ENCODE measurements at places on chromosomes 2 and 18. TPM values are rescaled to one million over a fixed set of nuclear protein-coding genes. Genes with fewer than 3 reads are reported as not detected.

- DNase-seq: peak; percentile 55
Measured at GRCh38 chr2:181742922-181743722, 62.8 kb upstream of the NEUROD1 start.

- DNase-seq: no peak
Measured at GRCh38 chr2:86011449-86011941, 94.2 kb downstream of the POLR1A start.

- DNase-seq: no peak
Measured at GRCh38 chr2:149908726-149909683, 321.4 kb upstream of the MMADHC start.

- DNase-seq: no peak
Measured at GRCh38 chr18:80033181-80034067, 810 bp upstream of the RBFA start.

GRCh38 chr18:8754995-8755960 is 49.9 kb downstream of the MTCL1 start:
- peak; percentile 65 for DNase-seq

Gene SUMO1
- polyA plus RNA-seq: 70.9 TPM

Gene CDK15
- 3.1 TPM for polyA plus RNA-seq

Gene GPBAR1
- polyA plus RNA-seq: 0.03 TPM

DNA sequence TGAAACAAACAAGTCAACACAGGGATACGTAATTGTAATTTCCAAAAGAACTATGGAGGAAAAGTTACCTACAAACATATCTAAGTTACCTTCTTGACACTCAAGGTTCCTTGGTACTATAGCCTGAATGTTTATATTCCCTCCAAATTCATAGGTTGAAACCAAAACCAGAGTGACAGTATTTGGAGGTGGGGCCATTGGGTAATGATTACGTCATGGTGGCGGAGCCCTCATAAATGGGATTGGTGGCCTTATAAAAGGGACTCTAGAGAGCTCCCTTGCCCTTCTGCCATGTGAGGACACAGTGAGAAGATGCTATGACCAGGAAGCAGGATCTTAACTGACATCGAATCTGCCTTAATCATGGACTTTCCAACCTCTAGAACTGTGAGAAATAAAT is 87.3 kb downstream of the PMAIP1 start:
- no peak for DNase-seq

GRCh38 chr2:175062787-175063585 is 57.8 kb upstream of the CHN1 start:
- peak; percentile 16 for DNase-seq

Gene PTH2R
- polyA plus RNA-seq: not detected

DNA sequence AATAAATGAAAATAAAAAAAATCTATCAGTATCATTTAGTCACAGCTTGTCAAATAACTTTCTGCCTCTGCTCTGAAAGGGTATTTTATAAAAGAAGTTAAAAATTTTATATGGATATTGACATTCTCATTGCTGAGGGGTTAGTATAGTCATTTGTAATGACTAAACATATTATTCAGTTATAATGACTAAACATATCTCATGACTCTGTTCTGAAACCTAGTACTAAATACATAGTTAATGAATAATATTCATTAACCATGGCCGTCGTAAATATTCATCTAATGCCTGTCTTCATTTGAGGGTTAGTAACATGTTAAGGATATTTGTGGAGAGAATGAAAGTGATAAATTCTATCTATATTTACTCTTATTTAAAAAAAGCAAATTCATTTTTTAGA is 69.1 kb upstream of the MAP4K3 start:
- DNase-seq: no peak

Gene SCG2
- polyA plus RNA-seq: 0.16 TPM

DNA sequence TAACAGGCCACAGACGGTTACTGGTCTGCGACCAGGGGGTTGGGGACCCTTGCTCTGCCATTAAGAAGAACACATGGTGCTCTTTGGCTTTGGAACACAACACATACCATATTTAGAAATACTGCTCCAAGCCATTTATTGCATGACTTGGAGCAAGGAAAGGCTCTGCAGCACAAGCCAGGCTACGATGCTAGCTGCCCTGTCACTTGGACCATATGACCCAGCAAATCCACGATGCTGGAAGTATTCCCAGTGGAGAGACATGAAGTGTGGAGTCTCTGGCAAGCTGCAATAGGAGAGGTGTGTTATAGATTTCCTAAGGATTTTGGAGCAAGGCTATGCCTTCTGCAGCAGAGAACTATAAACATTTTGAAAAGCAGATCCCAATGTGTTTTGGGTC is 171.2 kb downstream of the HAUS1 start:
- no peak for DNase-seq

Gene CXCR1
- 1.4 TPM for polyA plus RNA-seq

- DNase-seq: no peak
Measured at GRCh38 chr18:9884532-9885140, 1.1 kb upstream of the TXNDC2 start.

DNA sequence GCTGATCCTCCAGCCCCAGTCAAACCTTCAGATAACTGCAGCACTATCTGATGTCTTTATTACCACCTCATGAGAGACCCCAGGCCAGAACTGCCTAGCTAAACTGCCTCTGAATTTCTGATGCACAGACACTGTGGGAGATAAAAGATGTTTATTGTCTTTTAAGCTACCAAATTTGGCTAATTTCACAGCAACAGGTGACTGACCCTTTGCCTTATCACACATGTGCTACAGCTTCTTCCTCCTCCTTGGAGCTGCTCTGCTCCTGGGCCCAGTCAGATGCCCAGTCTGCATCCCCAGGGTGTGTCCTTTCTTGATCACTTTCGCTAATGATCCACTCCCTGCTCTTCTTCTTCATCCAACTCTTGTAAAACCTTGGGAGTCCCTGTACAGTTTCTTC is 19.6 kb upstream of the ACOXL start:
- DNase-seq: no peak

GRCh38 chr2:222544661-222545060 is 111.2 kb downstream of the FARSB start:
- DNase-seq: no peak

- no peak for DNase-seq
Measured at GRCh38 chr2:226581004-226581403, 218.6 kb downstream of the IRS1 start.

GRCh38 chr2:47222826-47223554 is 67.9 kb upstream of the STPG4 start:
- DNase-seq: no peak

DNA sequence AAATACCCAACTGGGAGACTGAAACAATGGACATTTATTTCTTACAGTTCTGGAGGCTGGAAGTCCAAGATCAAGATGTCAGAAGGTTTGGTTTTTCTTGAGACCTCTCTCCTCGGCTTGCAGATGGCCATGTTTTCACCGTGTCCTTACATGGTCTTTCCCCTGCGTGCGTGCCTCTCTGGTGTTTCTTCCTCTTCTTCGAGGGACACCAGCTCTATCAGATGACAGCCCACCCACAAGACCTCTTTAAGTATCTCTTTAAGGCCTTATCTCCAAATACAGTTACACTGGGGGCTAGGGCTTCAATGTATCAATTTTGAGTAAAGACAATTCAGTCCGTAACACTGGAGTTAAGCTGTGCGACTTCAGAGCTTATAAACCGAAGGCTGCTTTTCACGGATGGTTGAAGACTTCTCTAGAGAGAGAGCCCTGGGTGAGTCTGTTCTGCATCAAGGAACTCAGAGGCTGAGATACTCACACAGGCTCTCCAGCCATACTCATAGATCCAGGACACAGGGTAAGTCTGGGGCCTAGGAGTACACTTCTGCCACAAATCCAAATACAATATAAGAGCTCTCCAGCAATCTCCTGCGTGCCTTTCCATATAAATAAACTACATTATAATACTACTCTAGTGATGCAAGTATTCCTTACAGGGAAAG is 339.9 kb upstream of the PKDCC start:
- DNase-seq: no peak

- peak; percentile 57 for DNase-seq
Measured at GRCh38 chr2:75587954-75588587, 27.3 kb upstream of the EVA1A start.

DNA sequence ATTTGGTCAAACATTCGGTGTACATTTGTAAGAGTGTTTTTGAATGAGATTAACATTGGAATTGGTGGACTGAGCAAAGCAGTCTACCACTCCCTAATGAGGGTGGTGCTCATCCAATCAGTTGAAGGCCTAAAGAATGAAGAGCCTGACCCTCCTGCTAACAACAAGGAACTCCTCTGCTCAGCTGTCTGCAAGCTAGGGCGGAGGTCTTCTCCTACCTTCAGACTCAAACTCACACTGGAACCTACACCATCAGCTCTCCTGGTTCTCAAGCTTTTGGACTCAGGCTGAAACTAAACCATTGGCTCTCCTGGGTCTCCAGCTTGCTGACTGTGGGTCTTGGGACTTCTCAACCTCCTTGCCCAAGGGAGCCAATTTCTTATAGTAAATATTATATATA is 55.5 kb upstream of the NPAS2 start:
- no peak for DNase-seq

DNA sequence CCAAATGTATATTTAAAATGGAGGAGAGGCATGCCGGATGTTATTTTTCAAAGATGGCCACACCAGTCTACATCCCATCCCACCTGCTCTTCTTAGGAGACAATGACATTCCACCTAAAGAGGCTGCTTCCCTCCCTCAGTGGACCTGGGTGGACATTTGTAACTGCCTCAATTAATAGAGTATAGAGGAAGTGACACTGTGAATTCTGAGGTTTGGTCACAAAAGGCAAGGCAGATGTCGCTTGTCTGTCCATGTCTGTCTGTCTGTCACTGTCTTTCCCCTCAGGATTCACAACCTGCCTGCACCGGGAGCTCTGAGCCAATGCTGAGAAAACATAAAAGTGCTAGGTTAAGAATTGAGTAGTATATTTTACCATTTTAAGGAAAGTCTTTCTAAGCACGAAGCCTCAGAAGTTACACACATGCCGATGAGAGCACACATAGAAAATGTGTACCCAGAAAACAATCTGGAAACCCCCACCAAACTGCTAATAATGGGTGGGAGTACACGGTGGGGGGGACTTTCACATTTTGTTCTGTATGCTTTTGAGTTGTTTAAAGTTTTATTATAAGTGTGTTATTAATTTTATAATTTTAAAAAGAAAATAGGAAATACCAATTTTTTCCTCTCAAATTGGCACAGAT is 21.0 kb downstream of the MIB1 start:
- no peak for DNase-seq

GRCh38 chr2:174334781-174335251 is at the start of gene SP9:
Gene SP9 (plus strand): TSS chr2:174334954. CDS start chr2:174335093, 139 bp downstream.
- no peak for DNase-seq

DNA sequence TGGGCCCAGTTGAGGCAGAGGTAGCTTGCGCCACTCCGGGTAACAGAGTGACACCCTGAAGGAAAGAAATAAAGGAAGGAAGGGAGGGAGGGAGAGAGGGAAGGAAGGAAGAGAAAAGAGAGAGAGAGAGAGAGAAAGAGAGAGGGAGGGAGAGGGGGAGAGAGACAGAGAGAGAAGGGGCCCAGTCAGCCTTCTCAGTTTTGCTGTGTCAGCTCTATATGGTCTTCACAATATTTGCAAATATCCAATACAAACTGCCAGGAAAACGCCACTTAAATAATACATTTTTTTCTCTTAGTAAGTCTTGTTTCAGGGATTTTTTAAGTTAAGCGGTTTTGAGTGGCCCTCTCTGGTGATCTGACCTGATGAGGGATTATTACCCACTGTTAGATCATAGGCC is 5.6 kb upstream of the CHMP1B start:
- DNase-seq: no peak

Gene SERPINB4
- 1.3 TPM for polyA plus RNA-seq

Gene APOB
- polyA plus RNA-seq: not detected

- DNase-seq: no peak
Measured at GRCh38 chr2:217332417-217332791, 472.5 kb upstream of the TNP1 start.

Gene SLC4A3
- polyA plus RNA-seq: 11.2 TPM

Gene MLPH
- 16.1 TPM for polyA plus RNA-seq

GRCh38 chr2:226578373-226578772 is 221.2 kb downstream of the IRS1 start:
- DNase-seq: peak; percentile 35

GRCh38 chr2:4152051-4152450 is 448.7 kb downstream of the DCDC2C start:
- DNase-seq: no peak

GRCh38 chr2:236120141-236120601 is 48.0 kb downstream of the GBX2 start:
- no peak for DNase-seq

Gene FLACC1
- polyA plus RNA-seq: 0.12 TPM

GRCh38 chr18:41955688-41956087 is 654 bp downstream of the PIK3C3 start:
- peak; percentile 17 for DNase-seq

- DNase-seq: peak; percentile 46
Measured at GRCh38 chr2:201358684-201359083, 1.5 kb upstream of the FLACC1 start.

DNA sequence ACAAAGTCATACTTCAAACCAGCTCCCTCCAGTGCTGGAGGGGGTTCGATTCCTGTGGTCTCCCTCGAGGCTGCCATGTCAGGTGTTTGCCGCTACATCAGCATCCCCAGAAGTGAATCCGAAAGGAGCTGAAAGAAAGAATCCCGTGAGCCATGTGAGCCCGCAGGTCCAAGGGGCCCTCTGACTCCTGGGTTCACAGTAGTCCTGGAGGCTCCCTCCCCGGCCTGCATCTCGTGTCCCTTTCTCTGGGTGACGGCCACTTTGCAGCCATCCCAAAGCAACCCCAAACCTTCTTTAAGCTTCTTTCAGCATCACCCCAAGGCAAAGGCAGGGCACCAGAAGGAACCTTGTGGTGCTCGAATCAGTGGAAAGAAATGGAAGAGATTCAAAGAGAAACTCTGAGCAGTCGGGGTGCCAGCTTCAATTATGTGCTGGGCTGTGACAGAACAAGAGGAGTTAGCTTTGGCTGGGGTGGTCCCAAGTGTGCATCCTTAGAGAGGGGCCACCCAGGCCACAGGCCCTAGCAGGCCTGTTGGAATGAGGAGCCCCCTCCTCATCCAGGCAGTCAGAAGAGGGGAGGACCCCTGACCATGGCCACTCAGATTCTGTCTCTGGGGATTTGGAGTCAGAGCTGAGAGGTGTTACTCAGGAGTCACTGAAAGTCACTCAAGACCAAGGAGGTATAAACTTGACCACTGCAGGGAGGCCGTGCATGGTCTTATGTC is 59.7 kb downstream of the CIB4 start:
- no peak for DNase-seq

Gene CYS1
- polyA plus RNA-seq: 0.26 TPM

Measured in mammary epithelial cell (primary cell).